Stimulated activated CD4-positive, alpha-beta T cell treated with anti-CD3 and anti-CD28 coated beads, Interleukin-1b, Interleukin-23, amount 100 ng/mL, for 24 hours (primary cell): ENCODE measurements at places on chromosomes 7 and 10.

GRCh38 chr7:46292741-46293140 lies 371.7 kb upstream of the IGFBP3 start:
- DNase-seq: no peak

DNA sequence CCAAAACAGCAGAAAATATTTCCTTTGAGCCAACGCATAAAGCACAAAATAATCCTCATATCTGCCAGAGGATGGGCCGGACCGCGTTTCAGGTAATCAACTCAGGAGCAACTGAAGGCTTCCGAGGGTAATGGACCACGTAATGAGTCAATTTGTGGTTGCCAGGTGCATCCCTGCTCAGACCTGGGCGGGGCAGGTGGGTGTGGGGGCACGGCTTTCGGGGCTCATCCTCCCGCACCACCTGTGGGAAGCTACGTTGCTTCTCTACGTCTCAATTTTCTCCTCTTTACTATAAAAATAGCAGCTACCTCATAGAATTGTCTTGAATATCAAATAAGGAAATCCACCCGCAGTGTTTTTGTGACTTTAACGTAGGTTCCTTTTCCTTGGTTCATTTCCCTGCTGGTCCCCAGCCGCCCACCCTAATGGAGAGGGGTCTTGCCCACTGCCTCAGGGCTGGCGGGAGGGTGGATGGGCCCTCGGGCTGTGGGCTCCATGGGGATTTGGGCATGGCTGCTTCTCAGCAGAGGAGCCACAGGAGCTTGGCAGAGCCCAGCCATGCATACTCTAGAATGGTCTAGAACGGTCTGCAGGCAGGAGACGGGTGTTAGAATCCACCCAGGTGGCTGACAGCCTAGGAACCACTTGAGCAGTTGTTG lies 324.7 kb downstream of the ADARB2 start:
- no peak for DNase-seq

GRCh38 chr7:151131592-151132293 lies 35.8 kb downstream of the GBX1 start:
- no peak for DNase-seq

GRCh38 chr10:129927351-129928120 lies 36.5 kb downstream of the EBF3 start:
- no peak for DNase-seq

DNA sequence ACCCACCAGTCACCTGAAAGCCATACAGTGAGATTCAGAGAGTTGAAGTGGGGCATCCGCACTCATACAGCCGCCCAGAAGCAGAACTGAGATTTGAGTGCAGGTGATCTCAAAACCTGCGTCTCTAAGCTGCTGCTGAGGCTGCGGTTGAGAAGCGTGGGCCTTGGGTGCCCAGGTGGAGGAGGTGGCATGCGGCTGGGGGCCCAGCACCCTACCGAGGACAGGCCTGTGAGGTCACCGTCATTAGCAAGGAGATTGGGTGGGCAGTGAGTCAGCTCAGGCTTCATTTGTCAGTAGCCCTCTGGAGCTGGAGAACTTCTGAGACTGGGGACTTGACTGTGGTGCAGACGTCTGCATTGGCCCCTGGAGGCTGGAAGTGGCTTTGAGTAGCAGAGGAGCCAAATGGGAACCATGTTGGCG lies 29.8 kb downstream of the ZMIZ1 start:
- DNase-seq: no peak

- no peak for DNase-seq
These were observed 10.4 kb downstream of the ASB15 start for GRCh38 chr7:123612024-123612423.
